ENCODE measurements at places on chromosomes 2 and 18.

DNA sequence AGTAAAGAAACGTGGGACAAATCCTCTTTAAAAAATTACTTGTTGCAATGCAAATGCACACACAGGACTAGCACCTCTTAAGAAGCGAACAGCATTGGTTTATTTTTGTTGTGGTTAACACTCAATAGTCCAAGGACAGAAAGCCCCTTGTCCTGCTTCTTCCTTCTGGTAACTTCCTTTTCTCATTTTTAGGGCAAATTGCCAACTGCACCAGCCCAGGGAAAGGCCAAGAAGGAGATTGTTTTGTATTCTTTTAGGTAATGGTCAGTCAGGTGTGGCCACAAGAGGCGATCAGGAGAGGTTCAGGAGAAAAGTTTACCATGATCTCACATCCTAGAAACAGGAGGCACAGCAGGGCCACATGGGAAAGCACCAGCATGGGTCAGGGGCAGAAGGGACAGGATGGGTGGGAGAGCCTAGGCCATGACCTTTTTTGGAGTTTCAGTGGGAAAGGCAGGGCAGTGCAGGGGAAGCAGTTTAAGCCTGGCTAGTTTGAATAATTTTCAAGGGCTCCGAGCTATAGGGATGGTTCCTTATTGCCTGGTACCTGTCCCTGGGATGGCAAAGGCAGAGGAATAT lies 73.0 kb downstream of the CHRNA1 start:
- no peak for DNase-seq

GRCh38 chr2:192379736-192380135 lies 185.0 kb upstream of the TMEFF2 start:
- no peak for DNase-seq

DNA sequence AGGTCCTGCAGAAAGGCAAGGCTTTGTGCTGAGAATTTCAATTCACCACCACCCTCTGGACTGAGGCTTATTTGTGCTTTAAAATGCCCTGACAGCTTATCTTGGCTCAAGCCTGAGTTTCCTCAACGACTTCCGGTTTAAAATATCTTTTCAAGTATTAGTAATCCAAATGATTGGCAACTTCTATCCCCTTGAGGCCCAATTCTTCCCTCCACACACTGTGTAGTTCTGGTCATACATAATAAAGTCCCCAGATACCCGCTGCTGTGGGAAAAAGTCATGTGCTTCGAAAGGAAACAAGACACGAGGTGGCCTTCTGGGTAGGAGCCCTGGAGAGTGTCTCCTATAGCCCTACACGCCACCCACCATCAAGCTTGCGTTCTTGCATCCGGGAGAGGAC lies 393.4 kb downstream of the ALK start:
- no peak for DNase-seq

DNA sequence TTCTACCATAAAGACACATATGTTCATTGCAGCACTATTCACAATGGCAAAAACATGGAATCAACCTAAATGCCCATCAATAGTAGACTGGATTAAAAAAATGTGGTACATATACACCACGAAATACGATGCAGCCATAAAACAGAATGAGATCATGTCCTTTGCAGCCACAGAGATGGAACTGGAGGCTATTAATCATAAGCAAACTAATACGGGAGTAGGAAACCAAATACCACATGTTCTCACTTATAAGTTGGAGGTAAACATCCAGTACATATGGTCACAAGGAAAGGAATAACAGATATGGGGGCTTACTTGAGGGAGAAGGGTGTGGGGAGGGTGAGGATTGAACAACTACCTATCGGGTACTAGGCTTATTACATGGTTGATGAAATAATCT lies 7.7 kb downstream of the HMSD start:
- DNase-seq = no peak

GRCh38 chr2:226169751-226170581 lies 629.7 kb downstream of the IRS1 start:
- no peak for DNase-seq

DNA sequence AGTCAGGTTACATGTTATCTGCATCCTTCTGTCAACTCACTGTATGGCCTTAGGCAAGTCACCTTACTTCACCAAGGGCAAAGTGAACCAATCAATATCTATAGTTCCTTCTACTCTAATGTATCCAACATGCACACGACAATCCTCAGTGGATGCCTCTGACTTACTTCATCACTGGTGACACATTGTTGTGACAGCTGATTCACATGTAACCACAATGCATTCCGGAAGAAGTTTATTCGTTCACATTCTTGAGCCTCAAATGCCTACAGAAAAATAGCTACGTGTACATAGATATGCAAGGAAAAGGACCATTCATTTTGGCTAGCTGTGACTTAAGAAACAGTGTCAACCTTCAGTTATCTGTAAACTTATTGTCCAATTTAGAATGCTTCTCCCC lies 26.3 kb upstream of the EPG5 start:
- no peak for DNase-seq

DNA sequence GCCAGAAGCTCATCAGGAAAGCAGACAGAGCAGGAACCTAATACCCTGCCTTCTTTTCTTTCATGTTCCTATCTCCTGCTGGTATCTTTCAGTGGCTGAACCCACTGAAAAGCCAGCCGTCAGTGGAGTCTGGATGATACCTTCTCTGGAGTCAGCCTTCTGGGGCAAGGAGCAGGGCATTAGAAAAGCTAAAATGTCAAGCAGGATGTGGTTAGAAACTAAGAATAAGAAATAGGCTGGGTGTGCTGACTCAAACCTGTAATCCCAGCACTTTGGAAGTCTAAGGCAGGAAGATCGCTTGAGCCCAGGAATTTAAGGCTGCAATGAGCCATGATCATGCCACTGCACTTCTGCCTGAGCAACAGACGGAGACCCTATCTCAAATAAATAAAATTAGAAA lies 642.0 kb upstream of the FSHR start:
- DNase-seq = no peak

DNA sequence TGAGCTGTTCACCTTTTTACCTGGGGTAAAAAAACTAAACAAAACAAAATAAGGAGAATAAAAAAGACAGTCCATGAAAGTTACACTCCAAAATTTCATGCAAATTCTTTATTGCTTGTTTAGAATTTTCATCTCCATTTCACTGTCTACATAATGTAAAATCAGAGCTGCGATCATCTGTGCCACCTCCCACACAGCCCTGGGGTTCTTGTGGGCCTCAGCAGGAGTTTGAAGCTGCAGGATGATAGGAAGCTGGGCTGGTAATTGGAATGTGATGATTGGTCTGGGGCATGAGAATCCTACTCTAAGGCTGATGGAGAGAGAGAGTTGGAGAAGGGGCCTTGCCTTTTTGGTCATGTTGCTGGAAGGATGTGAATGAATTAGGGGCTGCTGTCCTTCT lies 4.2 kb upstream of the LHCGR start:
- DNase-seq = no peak

GRCh38 chr2:208571764-208572131 lies 165.2 kb downstream of the PTH2R start:
- no peak for DNase-seq

GRCh38 chr2:60522462-60522861 lies 31.0 kb downstream of the BCL11A start:
- DNase-seq = no peak

DNA sequence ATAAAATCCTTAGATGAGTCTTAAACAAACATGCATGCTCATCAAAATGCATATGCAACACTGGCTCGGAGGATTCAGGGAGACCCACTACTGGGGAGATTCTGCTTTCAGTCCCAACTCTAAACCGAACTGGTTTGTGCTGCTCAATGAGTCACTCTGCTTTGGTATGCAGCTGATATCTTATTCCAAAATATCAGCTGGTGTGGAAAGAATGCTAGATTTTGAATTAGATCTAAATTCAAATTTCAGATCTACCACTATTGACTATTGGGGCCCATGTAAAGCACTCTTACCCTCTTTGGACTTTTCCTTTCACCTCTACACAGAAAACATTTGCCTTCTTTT lies 39.2 kb upstream of the TTN start:
- no peak for DNase-seq

GRCh38 chr2:105235388-105236059 lies 6.0 kb upstream of the GPR45 start:
- DNase-seq = peak; percentile 42

- DNase-seq = peak; percentile 20
These were observed 18.4 kb upstream of the YES1 start for GRCh38 chr18:830315-830901.

DNA sequence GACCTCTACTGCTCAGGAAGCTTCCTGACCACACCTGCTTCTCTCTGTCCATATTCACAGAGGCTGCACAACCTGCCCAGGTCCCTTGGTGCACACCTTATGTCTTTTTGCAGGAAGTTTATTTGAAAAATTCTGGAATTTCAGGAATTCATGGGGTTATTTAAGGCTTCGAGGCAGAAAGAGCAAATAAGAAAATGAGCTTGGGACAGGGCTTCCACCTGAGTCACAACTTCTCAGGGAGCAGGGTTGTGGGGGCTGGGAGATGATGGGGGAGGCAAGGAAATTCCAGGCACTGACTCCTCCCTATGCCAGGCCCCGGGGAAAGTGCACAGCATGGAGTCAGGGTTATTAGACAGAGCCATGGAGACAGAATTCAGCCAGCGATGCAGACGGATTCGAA lies 57.7 kb downstream of the INHBB start:
- DNase-seq = no peak

GRCh38 chr2:225052703-225053102 lies 10.4 kb upstream of the DOCK10 start:
- no peak for DNase-seq

- peak; percentile 90 for DNase-seq
These were observed 225.7 kb downstream of the MTX2 start for GRCh38 chr2:176494949-176495353.

DNA sequence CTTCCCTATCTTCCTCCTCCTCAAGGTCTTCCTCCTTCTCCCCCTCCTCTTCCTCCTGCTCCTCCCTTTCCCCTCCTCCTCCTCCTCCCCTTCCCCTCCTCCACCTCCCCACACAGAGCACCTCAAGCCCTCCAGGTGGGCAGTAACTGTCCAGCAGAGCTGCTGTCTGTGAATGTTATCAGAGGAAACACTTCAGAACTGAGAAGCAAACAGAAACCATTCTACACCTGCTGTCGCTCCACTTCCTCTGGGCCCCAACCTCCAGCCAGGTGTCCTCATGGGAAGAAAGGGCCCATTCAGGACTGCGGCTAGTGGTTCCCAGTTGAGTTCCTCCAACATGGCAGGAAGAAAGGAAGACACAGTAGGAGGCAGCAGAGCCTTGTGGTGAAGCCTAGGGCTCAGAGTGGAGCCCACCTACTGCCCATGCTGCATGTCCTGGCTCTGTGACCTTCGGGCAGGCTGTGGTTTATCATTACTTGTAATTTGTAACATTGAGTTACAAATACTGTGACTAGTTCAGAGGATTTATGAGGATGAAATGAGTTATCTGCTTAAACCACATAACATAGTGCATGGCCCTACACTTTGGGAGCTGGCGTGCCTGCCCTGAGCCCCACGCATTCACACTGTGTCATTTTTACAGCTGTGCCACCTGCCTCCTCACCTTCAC lies 165.9 kb upstream of the ID2 start:
- DNase-seq = no peak

Measured in DMS79 treated with DMSO at 0.1 percent for 48 hours (cell line).